Activated CD4-positive, alpha-beta T cell treated with anti-CD3 and anti-CD28 coated beads for 36 hours (primary cell): ENCODE measurements at places on chromosomes 3 and 15. TPM values are rescaled to one million over a fixed set of nuclear protein-coding genes. Genes with fewer than 3 reads are reported as not detected.

DNA sequence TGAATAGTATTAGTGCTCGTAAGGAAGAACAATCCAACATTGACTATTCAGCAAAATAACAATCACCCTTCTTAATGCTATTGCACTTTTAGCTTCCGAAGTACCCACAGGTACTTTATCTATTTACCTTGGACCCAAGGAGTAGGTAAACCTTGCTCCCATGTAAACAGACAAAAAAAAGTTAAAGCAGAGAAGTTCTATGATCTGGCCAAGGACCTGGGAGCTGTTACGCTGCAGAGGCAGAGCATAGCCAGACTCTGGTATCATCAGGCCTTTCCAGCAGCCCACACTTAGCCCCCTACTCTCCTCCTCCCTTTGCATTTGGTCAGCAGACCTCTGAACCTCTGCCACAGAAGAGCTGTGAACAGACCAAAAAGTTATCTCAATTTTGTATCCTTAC lies 130.3 kb upstream of the TPM1 start:
- no peak for DNase-seq

DNA sequence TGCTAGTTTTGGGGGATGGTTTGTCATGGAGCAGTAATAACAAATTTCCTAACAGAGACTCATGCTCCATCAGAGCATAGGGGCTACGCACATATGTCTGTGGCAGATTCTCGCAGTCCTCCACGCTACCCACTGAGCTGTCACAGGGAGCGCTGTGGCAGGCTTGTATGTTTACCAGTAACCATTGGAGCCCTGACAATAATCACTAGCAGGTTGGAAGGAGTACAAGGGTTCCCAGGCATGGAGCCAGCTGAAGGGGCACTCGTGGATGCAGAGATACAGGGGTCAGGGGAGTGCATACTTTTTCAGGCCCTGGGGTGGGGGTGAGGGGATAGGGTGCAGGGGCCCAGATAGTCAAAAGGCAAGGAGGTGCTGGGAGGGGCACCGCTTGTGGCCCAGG lies 7.9 kb upstream of the GP9 start:
- DNase-seq: no peak

GRCh38 chr3:97291901-97292300 lies 472.7 kb upstream of the ARL6 start:
- no peak for DNase-seq

ZNF385D gene
- not detected for total RNA-seq

GRCh38 chr3:38127611-38128302 lies 9.2 kb downstream of the ACAA1 start:
- DNase-seq: no peak

GRCh38 chr15:92184679-92185230 lies 208.9 kb upstream of the ST8SIA2 start:
- DNase-seq: no peak

ACTRT3 gene
- total RNA-seq: 0.62 TPM

- no peak for DNase-seq
Measured at GRCh38 chr15:68314563-68314962, 37.0 kb downstream of the FEM1B start.

GRCh38 chr15:55403531-55403930 lies 4.6 kb downstream of the CCPG1 start:
- no peak for DNase-seq
